ENCODE measurements at places on chromosomes 5 and 9.

GRCh38 chr5:98786191-98786853 is 12.9 kb downstream of the RGMB start:
- DNase-seq: no peak

GRCh38 chr5:157342822-157343402 is 77.0 kb downstream of the CYFIP2 start:
- no peak for DNase-seq

GRCh38 chr5:166004006-166004405 is 2287.4 kb upstream of the WWC1 start:
- DNase-seq: no peak

DNA sequence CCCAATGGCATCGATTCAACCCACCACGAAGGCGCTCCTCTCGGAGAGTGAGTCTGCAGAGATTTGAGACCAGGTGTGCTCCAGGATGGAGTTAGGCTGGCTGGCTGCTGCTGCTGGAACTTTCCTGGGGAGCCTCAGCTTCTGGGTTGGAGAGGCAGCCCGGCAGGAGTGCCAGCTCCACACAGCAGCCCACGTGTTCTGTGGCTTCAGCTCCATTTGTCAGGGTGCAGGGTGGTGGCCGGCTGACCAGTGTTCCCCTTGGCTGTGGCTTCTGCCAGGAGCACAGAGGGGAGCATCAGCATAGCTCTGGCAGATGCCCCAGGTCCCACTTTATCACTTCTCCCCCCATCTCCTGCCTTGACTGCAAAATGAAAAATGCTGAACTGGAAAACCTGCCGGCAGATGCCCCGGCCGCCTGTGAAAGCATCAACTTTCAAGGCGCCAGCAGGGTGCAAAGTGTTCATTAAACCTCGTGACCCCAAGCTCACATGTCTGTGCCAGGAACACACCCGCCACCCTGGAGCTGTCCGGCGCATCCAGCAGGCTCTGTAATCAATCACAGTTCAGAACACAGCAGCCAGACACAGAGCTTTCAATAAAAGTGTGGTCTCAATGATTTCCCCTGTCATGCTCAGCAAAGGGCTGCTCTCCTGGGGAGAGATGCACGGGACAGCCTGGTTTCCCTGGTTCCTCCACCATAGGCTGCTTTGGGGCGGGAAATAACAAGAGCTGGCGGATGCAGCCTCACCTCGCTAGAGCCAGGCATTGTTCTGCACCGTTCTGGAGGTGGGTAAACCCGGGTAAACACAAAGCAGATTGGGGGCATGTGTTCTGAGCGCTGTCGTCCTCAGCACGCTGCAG is 53.2 kb downstream of the TRIP13 start:
- no peak for DNase-seq

DNA sequence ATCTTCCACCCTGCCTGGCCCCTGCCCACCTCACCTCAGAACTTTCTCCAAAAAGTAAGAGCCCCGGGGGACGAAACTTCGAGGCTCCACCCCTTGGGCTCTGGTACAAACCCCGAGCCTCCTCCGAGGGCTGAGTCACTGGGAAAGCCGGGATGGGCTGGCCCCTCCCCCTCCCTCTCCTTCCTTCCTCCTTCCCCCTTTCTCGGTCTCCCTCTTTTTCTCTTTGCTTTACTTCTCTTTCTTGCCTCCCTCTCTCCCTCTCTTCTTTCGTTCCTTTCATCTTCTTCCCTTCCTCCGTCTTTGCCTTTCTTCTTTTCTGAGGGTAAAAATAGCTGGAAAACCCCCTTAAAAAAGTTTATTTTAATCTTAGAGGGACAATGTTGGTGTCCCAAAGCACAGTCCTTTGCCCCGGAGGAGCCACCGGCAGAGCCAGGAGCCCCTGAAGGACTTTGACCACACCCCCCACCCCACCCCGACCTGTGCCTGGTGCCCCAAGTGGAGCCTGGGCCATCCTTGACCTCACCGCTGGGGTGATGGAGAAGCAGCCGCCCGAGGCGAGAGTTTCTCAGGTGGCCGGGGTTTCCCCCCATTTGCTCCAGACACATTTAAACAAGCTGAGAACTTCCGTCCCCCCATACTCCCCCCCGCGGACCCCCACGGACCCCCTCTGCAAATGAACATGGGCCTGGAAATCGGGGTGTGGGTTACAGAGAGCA is 5.7 kb upstream of the NOTCH1 start:
- DNase-seq: no peak

DNA sequence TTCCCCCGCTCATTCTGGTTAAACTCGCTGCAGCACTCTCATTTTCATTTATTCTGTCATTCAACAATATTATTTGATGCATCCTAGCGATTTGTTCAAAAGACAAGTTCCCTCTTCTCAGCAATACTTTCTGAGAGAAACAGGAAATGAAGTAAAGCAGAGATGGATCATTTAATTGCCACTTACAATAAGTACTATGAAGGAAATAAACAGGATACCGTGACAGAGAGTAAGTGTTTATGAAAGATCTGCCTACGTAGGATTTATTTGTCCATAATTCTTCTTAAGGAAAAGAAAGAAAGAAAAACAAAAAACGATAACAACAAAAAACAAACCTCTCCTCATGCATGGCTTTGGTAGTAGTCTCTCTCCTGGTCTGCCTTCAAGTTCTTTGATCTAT is 406.8 kb upstream of the ZNF608 start:
- no peak for DNase-seq

GRCh38 chr9:137058521-137059234 is 4.8 kb upstream of the ENTPD2 start:
- no peak for DNase-seq

- DNase-seq: no peak
Measured at GRCh38 chr5:5967373-5967772, 411.0 kb downstream of the MED10 start.

DNA sequence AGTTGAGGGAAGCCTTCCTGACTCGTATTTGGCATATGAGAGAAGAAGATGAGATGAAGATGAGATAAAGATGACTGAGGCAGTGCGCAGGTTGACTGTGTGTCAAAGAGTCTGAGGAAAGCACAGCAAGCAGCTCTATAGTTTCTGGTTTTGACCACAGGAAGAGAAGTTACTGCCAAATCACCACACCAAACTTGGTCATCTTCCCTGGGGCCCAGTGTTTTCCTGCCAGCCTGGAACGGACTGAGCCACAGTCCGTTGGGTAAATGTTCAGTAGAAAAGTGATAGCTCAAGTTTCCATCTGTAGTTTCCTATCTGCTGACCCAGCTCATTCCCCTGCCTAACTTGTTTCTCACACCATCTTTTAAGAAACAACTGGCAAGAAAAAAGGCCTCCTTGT is 80.7 kb upstream of the ADAMTS19 start:
- DNase-seq: no peak

DNA sequence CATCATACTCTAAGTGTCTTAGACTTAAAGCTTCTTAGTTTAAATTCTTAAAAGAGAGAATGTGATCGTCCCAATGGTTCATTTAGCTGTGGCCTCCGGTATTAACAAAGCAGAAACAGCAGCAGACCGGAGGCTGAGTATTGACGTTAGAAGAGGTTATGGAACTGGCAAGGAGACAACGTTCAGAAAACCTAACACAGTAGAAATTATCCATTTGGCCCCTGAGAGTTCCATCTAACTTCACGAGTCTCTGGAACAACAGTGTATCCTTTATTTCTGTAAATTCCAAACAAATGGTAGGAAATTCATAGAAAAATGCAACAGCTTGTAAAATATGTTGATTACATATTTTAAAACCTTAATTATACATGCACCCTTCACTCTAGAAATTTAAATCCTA is 107.3 kb upstream of the PTGER4 start:
- no peak for DNase-seq

DNA sequence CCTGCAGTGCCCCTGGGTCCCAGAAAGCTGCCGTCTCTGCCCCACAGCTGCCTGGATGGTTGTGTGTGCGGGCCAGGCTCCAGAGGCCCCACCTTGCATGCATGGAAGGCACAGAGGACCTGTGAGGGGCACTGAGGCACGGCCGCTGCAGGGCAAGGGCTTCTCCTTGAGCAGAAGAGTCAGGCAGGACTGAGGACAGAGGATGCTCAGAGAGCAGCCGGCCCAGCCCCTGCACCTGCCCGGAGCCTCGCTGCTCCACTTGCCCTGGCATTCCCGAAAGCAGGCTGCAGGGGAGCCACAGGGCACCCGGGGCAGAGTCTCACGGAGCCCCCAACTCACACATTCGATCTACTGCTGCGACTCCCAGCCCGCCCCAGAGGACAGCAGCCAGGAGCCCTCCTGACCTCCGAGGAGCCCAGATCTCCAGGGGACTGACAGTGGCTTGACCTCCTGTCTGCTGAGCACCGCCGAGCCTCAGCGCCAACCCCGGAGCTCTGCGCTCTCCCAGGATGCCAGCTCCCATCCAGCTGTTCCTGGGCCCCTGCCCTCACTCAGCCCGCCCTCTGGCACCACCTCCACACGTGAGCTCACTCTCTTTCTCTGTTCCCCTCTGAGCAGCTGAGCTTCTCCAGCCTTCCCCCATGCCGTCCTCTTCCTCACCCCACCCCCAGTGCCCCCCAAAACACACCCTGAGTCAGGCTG is 95.0 kb downstream of the KCNT1 start:
- DNase-seq: no peak

- DNase-seq: no peak
Measured at GRCh38 chr9:134390947-134391318, 64.7 kb downstream of the RXRA start.

DNA sequence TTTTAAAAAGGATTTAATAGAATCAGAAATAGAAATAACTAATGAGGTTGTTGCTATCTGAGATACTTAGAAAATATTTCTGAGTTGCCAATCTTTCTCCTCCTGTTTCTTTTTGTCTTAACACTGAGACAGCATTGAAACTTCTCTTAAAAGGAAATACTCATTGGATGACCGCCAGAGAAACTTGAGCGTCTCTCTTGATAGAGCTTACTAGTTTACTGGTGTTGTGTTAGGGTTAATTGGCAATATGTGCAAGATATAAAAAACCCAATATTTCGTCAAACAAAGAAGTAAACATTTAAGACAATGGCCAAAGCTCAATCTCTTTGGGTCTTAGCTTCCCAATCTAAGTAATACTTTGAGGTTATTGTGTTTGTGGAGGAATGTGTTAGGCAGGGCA is 176.4 kb upstream of the CHD1 start:
- no peak for DNase-seq

DNA sequence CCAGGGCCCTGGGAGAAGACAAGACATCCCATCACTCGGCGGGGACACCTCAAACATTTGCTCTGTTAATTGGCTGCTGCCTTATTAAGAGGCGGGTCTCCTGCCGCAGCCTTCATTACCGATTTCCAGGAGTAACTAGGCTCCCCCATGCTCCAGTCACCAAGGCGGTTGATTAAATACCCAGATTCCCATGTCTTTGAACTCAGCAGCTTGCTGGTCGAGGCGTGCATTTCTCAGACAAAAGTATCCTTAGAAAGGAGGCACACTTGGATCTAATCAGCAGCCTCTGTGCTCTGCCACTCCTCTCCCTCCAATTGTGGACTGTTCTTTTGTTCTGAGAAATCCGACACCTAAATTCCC is 228.8 kb downstream of the FSTL4 start:
- DNase-seq: no peak

- no peak for DNase-seq
Measured at GRCh38 chr9:115138151-115138550, 20.2 kb upstream of the TNC start.

- DNase-seq: no peak
Measured at GRCh38 chr9:135566552-135566951, 5.0 kb downstream of the PAEP start.

GRCh38 chr9:83981126-83981871 is 694 bp downstream of the RMI1 start:
- no peak for DNase-seq

GRCh38 chr5:143843461-143843860 is 31.5 kb downstream of the HMHB1 start:
- no peak for DNase-seq

- no peak for DNase-seq
Measured at GRCh38 chr9:6106711-6107339, 91.4 kb upstream of the RANBP6 start.

GRCh38 chr9:108162664-108163063 is 673.1 kb upstream of the KLF4 start:
- no peak for DNase-seq

DNA sequence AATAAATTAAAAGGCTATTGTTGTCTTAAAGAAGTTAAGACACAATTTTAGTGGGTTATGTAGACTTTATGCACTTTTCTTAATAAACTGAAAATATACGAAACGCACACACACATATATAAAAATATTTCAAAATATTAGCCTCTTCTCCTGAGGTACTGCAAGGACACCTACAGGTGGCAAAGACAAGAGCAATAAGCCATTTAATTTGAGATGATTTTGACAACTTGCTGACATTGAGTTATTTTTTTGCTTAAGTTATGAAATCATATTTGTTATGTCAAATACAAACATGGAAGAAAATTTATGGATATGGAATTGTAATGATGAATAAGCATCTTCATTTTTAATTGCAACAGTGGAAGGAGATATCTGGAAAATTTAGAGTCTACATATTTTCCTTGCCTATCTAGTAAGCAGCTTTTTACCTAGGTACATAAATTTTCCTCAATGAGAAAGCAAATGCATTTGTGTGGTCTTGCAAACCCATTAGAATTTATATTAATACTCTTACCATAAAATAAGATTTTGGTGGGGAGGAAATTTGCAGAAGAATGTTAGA is 301.6 kb downstream of the ISL1 start:
- no peak for DNase-seq

- no peak for DNase-seq
Measured at GRCh38 chr5:72107131-72107900, at the start of gene MAP1B. Gene MAP1B (plus strand): TSS chr5:72107475. CDS start chr5:72107532, 57 bp downstream.

GRCh38 chr9:124520206-124520596 is 13.0 kb upstream of the NR5A1 start:
- DNase-seq: no peak

GRCh38 chr9:132798817-132799790 is 79.0 kb downstream of the AK8 start:
- no peak for DNase-seq

DNA sequence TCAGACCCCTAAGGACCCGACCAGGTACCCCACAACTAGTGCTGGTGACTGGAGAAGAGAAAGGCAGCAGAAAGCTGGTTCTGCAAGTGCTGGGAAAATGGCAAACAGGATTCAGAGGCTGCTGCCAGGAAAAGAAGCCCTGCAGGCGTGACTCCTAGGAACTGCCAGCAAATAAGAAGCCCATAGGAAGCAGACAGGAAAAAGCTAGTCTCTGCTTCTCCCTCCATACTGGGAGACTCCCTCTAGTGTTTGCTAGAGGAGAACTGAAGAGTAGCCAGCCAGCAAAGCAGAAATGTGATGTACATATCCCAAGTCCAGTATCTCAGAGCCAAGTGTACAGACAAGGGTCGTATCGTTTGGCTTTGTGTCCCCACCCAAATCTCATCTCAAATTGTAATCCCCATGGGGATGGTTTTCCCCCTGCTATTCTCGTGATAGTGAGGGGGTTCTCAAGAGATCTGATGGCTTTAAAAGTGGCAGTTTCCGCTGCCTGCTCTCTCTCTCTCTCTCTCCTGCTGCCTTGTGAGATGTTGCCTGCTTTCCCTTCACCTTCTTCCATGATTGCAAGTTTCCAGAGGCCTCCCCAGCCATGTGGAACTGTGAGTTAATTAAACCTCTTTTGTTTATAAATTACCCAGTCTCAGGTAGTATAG is 38.1 kb upstream of the TUSC1 start:
- no peak for DNase-seq
